T-helper 17 cell (primary cell): ENCODE measurements at places on chromosomes 2 and 18.

DNA sequence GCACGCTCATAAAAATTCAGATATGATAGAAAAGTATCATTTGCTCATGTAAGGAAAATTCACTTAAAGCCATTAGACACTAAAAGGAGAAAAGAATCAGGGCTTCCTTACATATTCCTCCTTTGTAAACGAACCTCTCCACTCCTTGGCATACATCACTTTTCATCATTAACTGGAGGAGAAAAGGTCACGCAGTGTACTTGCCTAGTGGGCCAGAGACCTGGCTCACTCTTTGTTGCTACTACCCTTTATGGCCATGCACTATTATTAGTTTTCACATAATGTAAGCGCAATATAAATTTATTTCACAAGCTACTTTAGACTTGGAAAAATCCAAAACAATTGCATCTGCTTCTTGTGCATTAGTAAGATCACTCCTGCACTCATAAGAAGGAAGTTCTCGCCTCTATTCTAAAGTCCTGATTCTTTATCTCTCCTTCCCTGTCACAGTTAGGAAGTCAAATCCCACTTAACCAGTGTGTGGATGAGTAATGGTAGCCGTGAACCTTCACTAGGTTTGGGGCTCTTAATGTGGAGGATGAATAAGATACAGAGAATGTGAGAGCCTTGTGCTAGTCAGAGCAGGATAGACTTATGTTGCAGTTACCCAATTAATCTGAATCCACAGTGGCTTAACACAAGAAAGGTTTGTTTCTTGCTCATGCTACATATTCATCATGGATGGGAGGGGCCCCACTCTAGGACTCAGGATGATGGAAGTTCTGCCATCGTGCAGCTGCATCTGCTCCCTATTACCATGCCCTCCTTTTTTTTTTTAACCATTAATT lies 115.0 kb upstream of the GLS start:
- no peak for DNase-seq

GRCh38 chr2:30708491-30709290 lies 98.6 kb downstream of the CAPN13 start:
- no peak for DNase-seq

DNA sequence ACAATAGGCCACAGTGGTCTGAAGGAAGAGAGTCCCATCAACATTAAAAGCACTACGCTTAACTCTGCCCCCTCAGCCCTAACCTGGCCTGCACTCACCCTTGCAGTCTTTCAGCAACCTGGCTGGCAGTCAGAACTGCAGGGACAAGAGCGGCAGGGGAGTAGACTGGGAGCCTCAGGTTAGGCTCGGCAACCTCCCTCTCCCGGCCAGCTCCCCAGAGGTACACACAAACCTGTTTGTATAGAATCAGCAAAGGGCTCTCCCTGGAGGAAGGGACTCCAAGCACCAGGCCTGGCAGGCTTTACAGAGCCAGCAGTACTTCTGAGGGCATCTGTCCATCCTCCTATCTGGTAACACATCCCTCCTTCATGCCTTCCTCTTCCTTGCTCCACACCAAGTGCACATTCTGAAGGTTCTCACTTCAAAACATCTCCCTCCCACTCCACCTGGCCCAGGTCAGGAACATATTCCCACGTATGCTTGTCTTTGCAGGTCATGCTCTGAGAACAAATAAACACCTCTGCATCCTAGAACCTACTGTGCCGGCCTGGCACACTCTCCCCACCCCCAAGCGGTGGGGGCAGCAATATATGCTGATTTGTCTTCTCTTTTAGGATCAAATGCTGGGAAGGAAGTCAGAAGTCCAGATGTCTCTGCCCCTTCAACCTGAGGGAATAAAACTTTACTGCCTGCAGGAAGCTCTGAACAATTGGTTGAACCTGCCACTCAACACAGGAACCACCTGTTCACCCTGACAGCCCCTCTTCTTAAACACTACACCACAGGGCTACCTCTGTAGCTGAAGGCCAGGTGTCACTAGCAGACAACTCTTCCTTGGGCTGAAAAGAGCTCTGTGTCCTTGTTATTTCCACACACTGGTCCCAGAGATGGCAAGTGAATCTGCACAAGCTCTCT lies 12.6 kb upstream of the SFXN5 start:
- DNase-seq, result no peak

- DNase-seq, result no peak
Observed at GRCh38 chr18:1513519-1513918, 608.8 kb downstream of the ADCYAP1 start.

GRCh38 chr2:134377730-134378129 lies 123.9 kb downstream of the MGAT5 start:
- DNase-seq, result no peak

DNA sequence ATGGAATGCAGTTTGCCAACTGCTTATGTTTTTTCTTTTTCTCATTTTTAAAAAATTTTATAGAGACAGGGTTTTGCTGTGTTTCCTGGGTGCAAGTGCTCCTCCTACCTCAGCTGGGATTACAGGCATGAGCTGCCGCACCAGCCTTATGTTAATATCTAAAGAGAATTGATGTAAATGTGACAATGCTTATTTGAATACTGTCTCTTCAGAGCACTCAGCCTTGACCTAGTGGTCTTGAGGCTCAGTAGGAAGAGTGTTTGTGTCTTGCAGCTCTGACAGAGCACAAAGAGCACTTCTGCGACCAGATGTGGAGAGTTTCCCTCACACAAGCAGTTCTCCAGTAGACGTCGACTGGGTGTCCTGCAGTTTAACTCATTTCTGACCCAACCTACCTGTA lies 55.3 kb downstream of the ARHGEF4 start:
- no peak for DNase-seq

- DNase-seq, result no peak
Observed at GRCh38 chr2:129299338-129299737, 680.1 kb upstream of the RAB6C start.

DNA sequence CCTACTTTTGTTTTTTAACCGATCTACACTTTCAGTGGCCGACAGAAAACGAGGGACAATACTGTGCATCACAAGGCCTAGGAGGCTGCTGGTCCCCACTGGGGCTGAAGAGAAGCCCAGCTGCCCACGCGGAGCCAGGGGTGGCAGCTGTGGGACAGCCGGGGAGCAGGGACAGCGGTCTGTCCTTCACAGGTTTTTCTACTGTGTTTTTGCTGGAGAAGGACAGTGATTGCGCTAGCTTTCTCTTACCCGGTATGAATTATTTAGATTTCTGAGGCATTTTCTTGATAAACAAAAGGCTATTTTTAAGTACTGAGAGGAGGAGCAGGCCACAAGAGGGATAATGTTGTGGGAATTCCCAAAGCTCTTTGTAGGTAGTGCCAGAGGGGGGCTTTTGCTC lies 219.8 kb downstream of the ATAD2B start:
- DNase-seq, result no peak

DNA sequence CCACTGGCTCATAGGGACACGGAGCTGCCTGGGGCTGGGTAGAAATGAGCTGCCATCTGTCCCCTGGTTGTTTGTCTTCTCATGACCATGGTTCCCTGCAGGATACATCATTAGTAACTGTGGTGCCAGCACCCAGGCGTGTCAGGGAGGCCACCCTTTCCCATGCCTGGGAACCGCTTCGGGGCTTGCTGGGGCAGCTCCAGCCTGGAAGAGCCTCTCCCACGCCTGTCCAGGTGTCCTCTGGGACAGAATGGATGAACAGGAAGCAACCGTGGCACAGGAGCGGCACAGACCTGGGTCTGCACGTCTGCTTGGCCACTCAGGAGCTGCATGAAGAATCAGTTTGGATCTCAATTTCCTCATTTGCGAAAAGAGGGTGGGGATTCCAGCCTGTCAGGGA lies 34.8 kb downstream of the SDC1 start:
- no peak for DNase-seq

DNA sequence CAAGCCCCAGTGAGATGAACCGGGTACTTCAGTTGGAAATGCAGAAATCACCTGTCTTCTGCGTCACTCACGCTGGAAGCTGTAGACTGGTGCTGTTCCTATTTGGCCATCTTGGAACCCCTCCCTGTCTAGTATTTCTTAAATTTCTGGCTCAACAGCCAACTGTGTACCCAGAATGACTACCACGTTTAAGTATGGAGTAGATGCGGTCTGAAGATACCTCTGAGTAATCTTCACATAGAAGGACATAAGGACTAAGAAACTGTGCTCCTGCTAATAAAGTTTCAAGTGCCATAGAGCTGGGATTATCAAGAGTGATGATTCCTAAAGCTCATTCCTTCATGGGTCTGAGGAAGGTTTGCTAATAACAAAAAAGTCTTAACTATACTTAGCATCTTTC lies 20.4 kb downstream of the TRAK2 start:
- DNase-seq, result no peak

- DNase-seq, result no peak
Observed at GRCh38 chr18:9914334-9914583, 443 bp downstream of the VAPA start.

DNA sequence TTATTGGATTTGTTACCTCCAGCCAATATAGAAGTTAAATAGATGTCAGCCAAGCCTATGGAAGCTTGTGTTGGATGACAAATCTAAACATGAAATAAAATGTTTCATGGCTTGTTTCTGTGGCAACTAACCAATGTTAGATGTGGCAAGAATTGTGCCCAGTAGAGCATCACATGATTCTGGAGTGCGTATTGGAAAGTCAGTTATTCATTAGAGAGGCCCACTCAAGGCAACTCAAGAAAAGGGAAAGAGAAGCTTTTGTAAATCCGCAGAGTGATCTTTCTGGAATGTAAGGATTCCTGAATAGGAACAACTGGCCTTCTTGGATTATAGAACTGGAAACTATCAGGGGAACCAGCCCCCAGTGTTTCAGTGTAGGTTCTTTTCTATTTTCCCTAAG lies 162.9 kb downstream of the TMEM247 start:
- DNase-seq, result no peak

DNA sequence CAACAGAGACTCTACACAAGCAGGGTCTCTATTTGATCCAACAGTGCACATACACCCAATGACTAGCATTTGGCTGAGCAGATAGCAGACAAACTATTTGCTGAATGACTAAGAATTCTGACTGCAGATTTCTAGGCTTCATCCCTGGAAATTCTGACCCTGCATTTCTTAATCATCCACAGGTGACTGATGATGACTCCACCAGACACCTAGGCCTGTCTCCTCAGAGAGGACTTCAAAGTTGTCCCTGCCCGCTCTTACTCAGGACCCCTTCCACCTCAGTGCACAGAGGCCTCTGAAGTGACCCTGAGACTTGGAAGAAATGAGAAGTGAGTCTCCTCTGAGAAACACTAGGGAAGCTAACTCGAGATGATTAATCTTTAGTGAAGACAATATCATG lies 51.3 kb downstream of the SEPTIN10 start:
- no peak for DNase-seq

DNA sequence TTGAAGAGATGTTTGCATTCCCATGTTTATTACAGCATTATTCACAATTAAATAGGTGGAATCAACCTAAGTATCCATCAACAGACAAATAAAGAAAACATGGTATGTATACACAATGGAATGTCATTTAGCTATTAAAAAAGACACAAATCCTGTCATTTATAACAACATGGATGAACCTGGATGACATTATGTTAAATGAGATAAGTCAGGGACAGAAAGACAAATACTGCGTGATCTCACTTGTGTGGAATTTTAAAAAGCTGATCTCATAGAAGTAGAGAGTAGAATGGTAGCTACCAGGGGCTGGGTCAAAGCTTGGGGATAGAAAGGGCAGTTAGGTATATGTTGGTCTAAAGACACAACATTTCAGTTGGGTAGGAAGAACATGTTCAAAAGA lies 376.3 kb downstream of the EPHA4 start:
- DNase-seq, result no peak

- no peak for DNase-seq
Observed at GRCh38 chr2:150476809-150477302, 10.6 kb downstream of the RND3 start.

DNA sequence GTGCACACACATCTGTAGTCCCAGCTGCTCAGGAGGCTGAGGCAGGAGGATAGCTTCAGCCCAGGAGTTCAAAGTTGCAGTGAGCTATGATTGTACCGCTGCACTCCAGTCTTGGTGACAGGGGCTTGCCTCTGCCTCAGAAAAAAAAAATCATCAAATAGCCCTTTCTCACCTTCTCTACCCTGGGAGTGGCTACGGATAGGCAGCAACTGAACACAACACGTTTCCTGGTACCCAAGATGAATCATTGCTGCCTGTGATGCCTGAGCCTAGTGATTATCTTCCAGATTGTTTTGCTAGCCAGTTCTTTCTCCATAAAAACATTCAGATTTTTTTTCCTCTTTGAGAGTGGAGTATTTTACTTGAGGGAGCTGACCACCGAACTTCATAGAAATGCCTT lies 13.5 kb downstream of the INPP4A start:
- no peak for DNase-seq

- no peak for DNase-seq
Observed at GRCh38 chr18:68796936-68797690, 767 bp upstream of the CCDC102B start.

DNA sequence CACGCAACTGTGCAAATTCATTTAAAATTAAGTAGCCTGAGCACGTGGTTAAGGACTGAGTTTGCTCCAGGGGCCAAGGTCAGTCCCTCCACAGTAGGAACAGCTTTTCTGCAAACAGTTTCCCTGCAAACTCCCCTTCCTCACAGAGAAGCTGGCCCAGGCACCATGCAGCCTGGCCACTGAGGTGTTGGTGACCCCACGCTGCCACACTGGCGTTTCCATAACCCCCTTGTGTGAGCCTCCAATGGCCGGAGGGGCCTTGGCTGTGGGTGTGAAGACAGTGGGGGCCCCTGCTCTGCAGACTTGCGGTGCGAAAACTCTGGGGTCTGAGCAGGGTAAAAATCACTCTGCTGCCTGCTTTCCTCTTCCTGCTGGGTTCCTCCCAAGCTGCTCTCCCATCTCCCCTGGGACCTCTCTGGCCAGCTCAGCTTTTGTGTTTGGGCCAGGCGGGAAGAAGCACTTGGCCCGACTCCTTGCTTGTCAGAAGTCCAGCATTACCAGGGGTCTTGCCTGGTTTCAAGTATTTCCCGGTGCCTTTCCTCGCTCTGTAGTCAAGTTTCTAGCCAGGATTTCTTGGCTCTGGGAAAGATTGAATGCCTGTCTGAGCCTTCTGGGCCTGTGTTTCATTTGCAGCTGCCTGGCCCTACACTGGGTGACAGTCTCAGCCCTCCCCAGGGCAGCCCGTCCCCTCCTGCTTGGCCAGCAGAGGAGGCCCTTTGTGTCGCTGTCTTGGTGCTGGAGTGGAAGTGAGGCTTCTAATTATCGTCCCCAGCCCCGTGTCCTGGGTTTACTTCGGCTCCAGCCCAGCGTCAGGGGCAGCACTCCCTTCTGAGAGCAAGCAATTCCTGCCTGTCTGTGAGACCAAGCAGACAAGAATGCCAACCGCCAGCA lies 131.4 kb upstream of the SLC1A4 start:
- DNase-seq, result no peak
